Activated T-cell treated with anti-CD3 and anti-CD28 coated beads, Interleukin-2, amount 50 U/mL, for 72 hours (primary cell): ENCODE measurements at places on chromosomes 12 and 14.

- DNase-seq, result no peak
Measured at GRCh38 chr12:129103231-129103630, 250.0 kb downstream of the GLT1D1 start.

- DNase-seq, result peak; percentile 39
Measured at GRCh38 chr12:48969833-48970701, 1.5 kb downstream of the WNT10B start.

DNA sequence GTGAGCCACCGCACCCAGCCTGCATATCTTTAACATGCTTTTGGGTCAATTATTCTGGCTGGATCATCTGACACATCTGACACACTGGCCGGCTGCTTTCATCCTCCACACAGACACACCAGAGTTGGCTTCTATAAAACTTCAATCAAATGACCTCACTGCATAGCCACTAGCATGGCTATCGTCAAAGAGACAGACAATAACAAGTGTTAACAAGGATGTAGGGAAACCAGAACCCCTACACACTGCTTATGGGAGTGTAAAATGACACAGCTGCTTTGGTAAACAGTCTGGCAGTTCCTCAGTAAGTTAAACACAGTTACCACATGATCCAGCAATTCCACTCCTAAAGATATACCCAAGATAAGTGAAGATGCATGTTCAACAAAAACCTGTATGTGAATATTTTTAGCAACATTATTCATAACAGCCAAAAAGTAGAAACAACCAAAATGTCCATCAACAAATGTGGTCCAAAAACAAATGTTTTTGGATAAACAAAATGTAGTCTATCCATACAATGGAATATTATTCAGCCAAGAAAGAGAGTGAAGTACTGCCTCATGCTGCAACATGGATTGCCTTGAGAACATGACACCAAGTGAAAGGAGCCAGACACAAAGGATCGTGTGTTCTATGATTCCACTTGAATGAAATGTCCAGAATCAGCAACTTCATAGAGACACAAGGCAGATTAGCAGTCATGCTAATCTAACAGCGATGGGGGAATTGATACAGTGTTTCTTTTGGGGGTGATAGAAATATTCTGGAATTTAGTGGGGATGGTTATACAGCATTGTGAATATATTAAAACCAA is 10.1 kb downstream of the KDM2B start:
- DNase-seq, result no peak

DNA sequence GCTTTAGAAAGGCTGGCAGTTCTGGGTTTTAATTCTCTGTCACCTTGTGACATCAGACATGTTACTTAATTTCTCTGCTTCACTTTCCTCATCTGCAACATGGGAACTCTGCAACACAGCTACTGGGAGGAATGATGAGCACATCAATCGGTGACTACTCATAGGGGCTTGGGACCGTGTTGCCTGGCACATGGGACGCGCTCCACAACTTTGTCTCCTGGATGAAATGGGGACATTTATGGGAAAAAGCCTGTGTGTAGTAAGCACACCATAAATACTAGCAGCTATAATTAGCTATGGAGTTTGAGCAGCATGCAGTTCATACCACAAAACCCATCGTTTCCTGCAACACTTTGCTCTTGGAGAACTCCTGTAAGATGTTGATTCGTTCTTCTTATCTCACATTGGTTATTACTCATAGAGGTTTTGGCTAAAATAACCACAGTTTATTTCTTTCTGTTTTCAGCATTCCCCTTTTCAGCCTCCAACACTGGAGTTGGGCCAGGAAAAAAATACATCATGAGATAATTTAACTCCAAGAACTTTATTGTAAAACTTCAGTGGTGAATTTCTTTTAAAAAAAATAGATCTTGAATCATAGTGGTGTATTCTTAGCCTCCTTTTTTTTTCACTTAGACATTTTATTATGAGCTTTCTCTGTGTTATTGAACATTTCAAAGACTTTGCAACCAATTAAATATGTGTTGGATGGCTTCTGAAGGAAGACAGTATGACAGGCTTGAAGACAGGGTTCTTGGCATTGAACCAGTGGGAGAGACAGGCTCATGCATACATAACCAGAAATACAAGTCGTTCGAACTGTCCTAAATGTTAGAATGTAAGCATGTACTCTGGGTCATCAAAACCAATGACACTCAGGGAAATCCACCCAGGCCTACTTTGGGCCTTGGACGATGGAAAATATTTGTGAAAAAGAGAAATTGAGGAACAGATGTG is 72.7 kb downstream of the RIN3 start:
- DNase-seq, result peak; percentile 41

GRCh38 chr14:82546401-82546800 is 1012.7 kb upstream of the SEL1L start:
- no peak for DNase-seq

GRCh38 chr12:122981587-122982476 is 1.4 kb downstream of the ARL6IP4 start:
- DNase-seq, result no peak

- no peak for DNase-seq
Measured at GRCh38 chr14:78610994-78611393, 440.8 kb downstream of the NRXN3 start.

DNA sequence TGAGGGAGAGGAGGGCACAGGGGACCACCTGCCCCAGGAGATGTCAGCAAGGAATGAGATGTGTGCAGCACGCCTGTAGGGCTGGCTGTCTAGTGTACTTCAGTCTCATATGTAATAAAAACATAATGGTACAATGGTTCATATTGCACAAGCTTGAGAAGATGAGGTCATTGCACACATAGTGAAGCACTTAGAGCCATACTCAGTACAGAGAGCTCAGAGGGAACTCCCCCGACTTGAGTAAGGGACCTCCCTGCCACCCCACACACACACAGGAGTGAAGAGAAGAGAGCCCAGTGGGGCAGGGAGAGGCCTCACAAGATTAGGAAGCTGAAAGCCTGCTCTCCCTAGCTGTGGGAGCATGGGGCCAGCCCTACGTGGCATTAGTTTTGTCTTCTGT is 61.5 kb downstream of the SLC6A12 start:
- DNase-seq, result no peak

DNA sequence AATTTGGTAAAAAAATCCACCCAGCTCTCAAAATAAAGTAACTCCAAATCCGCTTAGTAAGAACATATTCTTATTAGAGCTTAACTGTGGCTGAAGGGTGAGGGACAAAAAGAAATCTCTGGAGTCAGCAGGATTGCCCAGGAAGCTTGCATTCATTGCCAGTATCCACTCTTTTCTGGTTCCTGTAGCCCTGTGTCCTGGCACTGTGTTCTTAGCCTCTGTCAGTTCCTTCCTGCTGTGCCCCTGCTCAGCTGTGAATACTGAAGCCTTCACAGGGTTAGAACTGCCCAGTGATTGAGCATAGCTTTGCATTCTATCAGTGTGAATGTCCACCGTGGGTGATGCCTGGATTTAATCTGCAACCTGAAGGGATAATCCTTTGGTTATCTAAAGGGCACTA is 266.9 kb upstream of the PELI2 start:
- no peak for DNase-seq
